Activated CD4-positive, alpha-beta T cell treated with anti-CD3 and anti-CD28 coated beads for 4 hours (primary cell): ENCODE measurements at places on chromosomes 3 and 15.

DNA sequence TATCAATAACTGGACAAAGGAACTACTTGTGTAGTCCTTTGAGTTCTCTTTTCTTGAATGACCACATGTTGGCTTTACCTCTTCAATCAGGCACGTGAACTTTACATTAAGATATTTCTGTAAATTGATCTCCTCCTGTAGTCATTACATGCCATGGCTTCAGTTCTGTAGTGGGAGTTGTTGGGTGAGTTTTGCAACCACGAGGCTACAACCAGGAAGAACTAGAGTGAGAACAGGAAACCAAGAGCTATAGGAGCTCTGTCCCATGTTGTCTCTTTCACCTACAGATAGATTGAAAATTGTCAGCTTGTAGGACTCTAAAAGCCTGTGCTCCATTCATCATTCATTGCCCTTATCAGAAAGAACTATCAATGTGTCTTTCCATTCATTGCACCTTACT is 2.0 kb downstream of the RSRC1 start:
- DNase-seq: no peak

GRCh38 chr15:35115155-35115725 is 30.1 kb upstream of the NANOGP8 start:
- DNase-seq: no peak

DNA sequence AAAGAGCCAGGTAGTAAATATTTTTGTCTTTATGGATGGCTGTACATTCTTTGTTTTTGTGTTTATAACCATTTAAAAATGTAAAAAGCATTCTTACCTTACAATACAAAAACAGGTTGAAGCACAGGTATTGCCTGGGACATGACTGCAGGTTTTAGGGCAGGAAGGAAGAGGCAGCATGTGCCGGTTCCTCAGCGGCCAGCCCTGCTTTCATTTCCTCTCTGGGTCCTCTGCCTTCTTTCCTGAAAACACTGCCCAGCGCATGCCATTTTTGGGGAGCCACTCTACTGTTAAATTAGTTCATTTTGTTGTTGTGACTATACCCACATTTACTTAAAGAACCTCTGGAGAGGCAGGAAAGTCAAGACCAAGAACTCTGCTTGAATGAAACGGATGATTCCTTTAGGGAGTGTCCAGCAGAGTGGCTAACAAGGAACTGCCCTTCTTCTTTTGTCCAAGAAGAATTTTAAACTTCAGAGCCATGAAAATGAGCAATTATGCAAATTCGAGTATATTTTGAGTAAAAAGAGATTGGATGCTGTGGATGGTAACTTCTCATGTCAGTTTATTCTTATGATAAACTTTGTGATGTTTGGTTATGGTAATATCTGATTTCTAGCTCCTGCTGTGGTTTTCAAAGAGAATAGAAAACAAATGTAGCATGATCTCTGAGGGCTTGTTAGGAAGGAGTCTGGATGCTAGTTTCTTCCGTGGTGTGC is 52.7 kb downstream of the SACM1L start:
- no peak for DNase-seq

DNA sequence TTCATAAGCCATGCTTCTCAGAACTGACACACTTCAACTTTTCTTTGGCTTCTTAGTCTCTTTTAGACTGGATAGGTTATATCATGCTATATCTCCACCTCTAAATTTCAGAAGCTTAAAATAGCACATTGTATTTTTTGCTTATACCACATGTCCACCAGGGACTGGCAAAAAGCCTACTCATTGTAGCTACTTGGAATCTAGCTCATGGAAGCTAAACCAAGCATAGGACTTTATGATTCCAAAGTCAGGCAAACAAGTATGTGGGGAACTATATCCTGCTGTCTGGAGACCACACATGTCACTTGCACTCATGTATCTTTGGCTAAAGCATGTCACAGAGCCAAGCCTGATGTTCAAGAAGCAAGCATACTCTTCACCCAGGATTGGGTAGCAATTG is 245.0 kb upstream of the RASGRP1 start:
- DNase-seq: no peak
